ENCODE measurements at places on chromosomes 12 and 14.

GRCh38 chr12:132711080-132711843, 620 bp downstream of the PGAM5 start:
- DNase-seq = no peak

DNA sequence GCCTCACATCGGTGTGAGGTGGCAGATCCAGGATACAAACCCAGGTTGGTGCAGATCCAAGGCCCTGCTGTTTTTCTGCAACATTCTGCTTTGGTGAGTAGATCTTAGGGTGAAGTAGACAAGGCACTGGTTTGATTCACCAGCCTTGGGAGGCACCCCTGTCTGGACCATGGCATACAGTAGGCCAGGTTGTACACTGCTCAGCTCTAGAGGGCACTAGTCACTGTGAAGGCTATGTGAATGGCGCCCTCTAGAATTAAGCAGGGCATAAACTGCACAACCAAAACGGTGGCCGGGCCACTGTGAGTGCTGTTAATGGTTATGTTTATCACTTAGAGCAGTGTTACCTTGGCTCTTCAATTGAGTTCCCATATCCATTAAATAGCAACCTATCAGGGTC, 280.6 kb upstream of the PWP1 start:
- no peak for DNase-seq

DNA sequence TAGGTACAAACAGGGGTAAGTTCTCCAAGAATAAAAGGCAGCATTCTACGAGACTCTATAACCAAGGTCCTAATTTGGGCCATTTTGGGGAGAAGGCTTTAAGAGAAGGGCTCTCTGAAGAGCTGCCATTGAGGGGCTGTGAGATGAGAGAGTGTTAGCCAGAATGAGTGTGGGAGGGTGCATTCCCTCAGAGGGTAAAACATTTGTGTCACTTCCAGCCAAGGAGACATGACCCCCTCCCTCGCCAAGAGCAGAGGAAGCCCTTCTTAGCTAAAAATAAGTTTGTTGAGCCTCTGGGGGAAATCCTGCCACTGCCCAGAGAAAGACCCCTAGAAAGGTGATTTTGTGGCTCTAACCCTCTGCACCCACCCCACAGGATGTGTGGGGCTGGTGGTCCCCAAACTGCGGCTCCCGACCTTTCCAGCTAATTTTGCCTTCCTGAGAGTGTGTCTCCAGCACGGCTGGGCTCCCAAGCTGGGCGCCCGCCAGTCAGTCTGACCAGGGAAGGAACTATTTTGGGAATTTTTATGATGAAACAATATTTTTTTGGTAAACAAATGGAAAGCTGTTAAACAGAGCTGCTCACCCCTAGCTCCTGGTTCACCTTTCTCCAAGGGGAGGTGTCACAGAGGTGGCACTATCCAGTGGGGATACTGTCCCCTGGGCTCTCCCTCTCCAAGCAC, 65.9 kb upstream of the JDP2 start:
- DNase-seq = no peak

DNA sequence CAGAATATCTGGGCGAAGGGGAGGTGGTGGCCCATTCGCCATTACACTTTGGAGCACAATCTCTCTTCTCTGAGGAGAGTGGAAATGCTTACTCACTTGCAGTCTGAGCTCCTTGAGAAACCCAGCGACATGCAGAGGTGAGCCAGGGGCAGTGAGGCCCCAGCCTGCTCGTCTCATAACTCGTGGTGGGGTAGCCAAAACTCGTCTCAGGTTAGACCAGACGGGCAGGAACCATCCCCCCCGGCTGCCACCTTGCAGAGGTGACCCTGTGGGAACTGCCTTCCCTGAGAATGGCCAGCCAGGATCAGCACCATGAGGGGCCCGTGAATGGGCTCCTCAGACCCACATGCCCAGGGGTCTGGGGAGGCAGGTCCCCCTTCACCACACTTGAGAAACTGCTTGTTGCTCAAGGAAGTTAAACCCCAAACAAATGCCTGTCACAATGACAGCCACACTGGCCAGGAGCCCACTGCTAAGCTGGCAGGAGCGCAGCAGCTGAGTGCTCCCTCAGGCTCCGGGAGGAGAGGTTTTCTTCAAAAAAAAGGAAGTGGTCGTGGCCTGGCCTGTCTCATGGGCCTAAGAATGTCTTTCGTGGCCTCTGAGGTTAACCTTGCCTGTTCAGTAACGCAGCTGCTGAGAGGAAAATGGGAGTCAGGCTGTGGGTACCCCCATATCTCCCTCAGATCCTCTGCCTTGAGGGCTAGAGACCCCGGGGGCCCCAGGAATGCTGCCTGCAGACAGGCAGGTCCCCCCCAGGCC, 9.2 kb upstream of the ALDH2 start:
- no peak for DNase-seq

DNA sequence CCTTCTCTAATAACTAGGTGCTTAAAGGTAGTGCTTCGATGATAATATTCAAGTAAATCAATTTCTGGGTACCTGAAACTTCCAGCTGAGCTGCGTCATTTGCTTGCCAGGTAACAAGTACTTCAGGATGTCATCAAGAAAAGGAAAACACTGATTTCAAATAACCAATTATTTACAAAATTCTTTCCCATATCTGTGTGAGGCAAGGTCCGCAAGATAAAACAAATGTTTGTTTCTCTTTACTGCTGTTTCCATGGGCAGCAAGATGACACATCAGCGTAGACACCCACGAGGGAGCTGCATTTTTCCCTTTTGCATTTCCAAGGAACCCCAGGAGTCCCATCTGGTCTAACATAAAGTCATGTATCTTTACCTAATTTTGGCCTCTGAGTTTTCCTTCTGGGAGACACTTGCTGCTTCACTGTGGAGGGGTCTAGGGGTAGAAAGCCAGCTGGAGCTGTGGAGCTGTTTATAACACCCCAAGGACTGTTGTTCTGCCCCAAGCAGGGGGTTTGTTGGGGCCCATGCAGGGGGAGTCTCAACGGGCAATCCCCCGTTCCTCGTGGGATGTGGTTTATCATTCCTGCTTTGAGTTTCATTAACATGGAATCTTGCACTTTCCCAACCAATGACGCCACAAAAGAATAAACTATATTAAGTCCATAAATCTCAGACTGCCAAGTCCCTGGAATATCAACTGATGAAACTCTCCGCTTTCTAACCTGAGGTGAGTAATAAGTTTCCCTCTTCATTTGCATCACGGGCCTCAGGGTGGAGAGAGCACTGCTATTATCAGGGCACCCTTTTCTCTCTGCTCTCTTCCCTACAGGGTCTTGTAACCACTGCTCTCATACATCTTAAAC, 112.8 kb upstream of the PELI2 start:
- no peak for DNase-seq

GRCh38 chr14:69593018-69593677, 18.2 kb upstream of the SUSD6 start:
- no peak for DNase-seq

DNA sequence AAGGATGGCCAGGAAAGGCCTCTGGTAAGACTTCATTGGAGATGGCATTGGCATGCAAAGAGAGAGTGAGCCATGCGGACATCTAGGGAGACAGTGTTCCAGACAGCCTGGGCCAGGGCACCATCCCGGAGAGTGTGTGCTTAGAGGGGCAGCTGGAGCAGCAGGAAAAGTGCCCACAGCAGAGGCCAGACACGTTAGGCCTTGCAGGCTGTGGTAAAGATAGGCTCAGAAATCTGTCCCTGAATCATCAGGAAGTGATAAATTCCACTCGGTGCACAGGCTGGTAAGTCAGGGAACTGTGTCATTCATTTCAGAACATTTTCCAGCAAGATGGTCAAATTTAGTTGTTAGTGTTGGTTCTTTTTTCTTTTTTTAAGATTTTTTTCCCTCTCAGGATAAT, 8.8 kb downstream of the GALNT16 start:
- no peak for DNase-seq

DNA sequence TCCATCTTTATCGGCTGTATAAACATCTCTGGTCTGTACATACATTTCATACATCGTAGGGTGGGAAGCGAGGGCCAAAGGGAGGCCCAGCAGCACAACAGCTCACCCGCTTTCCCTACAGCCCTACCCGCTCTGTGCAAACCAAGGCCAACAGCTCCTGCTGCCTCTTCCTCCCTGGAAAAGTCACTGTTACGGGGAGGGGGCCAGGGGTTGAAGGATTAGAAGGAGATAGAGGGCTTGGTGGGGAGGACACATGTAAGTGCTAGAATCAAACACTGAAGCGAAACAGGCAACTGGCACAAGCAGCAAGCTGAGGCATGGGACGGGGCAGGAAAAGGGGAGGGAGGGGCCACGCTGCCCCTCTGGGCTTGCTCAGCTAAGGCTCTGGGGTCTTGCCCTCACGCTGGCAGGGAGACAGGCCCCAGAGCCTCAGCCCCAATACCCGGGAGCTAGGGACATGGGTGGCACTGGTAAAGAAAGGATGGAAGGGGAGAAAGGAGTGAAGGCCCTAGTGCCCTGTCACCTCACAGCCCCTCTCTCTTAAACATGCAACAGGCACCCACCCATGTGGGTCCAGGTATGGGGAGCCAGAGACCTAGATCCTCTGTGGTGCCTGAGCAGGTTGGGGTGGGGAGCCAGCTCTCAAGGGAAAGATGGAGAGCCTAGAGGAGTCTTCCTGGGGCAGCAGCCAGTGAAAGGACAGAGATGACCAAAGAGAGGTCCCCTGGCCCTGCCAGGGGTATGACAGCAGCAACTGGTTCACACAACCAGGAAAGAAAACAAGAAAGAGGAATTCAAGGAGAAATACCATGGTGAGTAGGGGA, 14.4 kb downstream of the SPRYD3 start:
- no peak for DNase-seq

GRCh38 chr12:88630561-88630960, 50.3 kb upstream of the KITLG start:
- DNase-seq = no peak

DNA sequence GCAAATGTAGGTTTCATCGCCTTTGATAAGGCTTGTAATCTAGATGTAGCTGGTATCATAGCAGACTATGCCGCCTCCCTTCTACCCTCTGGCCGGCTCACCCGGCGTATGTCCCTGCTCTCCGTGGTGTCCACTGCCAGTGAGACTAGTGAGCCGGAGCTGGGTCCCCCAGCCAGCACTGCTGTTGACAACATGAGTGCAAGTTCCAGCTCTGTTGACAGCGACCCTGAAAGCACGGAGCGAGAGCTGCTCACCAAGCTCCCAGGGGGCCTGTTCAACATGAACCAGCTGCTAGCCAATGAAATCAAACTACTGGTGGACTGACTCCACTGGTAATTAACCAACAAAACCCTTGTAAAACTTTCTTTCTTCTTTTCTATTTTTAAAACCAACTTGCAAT, 49.0 kb upstream of the A2ML1 start:
- no peak for DNase-seq

DNA sequence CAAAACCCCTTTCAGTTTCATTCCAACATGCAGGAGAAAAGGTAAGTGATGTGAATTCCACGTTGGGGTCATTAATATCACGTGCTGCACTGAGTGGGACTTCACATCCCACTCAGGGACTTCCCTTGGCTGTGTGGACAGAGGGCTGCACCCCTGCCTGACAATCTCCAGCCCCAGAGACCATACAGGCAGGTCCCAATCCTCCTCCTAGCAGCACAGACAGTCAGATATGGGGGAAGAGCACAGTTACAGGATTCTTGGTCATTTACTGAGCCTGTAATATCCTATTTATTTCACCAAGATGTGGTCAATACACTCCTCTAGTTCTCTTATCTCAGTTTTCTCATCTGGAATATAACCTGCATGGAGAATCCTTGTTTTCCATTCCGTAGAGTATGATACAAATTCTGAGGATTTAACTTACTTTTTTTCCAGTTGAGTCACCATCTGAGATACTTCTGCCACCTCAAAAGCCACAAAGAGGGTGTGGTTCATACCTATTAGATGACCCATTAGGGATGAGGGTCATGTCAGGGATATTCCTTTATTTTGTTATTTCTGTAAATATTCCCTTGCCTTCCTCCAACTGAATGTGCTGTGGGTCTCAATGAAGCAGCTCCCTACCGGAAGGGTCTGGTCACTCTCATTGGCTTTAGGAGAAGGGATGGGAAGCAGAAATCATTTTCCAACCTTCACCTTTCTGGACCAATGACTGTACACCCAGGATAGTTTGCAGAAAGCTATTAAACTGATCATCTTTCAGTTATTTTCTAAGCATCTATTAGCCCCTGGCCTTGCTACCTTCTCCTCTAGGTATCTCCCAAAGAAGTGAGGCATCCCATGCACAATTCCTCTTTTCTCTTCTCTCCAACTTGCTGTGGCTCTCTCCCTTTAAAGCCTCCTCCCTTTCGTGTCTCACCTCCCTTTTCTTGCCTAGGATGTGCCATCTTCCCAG, 43.0 kb upstream of the NTF3 start:
- no peak for DNase-seq

DNA sequence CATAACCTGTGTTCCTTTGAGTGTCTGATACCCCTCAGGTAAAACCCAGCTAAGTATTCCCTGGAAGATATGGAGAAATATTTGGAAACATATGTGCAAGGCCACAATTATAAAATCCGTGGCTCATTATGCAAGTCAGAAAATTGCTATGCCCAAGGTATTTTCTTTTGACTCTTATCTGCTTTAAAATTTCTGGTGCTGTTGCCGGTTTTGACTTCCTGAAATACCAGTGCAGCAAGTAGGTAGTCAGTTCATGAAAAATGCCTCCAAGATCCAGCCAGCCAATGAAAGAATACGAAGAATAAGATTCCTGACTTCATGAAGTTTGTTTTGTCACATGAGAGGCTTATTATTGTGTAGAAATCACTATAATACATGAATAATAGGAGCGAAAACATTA, 20.2 kb upstream of the FUT8 start:
- DNase-seq = no peak

DNA sequence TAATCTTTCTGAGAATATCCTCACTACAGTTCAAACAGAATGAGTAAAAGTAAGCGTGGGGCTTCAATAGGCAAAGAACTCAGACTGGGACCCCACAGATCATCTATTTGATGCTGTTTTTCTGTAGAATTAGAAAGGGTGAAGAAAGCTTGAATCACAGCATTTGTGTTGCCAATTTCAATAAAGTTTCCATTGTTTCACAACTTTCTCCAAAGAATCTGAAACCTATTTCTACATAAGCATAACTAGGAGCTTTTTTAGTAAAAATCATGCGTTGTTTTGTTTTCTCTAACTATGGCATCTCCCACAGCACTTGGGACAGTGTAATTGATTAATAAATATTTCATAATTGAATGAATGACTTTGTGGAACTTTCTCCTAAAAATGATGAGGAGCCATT, 16.7 kb upstream of the NEDD1 start:
- no peak for DNase-seq

- DNase-seq = no peak
These were observed 58.6 kb downstream of the TSPAN9 start for GRCh38 chr12:3135522-3136461.

GRCh38 chr12:121060149-121061001, 21.3 kb upstream of the OASL start:
- no peak for DNase-seq

DNA sequence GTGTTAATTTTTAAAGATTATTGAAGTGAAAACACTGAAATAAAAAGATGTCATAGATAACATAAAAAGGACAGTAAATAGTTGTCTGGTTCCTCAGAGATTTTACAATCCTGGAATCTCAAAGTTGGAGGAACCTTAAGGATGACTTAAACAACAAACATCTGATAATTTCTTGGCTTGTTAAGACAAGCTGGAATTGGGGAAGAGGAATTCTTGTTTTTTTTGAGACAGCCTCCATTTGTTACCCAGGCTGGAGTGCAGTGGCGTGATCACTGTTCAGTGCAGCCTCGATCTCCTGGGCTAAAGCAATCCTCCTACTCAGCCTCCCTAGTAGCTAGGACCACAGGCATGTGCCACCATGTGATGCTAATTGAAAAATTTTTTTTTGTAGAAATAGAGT, 2.3 kb downstream of the ZNF410 start:
- no peak for DNase-seq

GRCh38 chr12:5577741-5578140, 145.8 kb downstream of the NTF3 start:
- no peak for DNase-seq

- no peak for DNase-seq
These were observed 1172.3 kb downstream of the LRFN5 start for GRCh38 chr14:42778984-42779383.

Measured in stimulated activated CD8-positive, alpha-beta memory T cell treated with anti-CD3 and anti-CD28 coated beads, Interleukin-7, amount 100 ng/mL, for 1 hour (primary cell).